AML-193 (cell line): ENCODE measurements at places on chromosomes 4 and X.

DNA sequence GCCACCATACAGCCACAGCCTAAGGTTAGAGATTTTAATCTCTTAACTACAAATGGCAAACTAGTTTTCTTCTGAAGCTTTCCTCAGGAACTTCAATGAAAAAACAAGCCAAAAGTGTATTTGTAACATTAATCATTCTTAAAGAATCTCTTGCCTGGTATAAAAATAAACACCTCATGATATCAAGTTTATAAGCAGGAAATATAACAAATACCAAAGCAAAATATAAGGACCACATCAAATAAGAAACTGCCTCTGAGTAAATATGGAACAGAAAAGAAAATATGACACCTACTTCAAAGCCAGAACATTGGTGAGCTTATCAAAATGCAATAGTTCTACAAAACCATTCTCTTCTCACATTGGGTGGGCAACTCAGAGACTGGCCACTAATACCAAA lies 89.9 kb downstream of the GPC4 start:
- no peak for DNase-seq

- no peak for DNase-seq
Observed at GRCh38 chr4:39205000-39205399, 22.7 kb downstream of the WDR19 start.

GRCh38 chrX:47129157-47129898 lies 15.2 kb downstream of the NDUFB11 start:
- DNase-seq = peak; percentile 83

- no peak for DNase-seq
Observed at GRCh38 chr4:98289375-98289774, 28.2 kb downstream of the RAP1GDS1 start.

- no peak for DNase-seq
Observed at GRCh38 chr4:48490012-48490679, at the start of gene ZAR1. TSS of gene ZAR1 (plus strand) at chr4:48490252. CDS start at chr4:48490292, 40 bp downstream.

DNA sequence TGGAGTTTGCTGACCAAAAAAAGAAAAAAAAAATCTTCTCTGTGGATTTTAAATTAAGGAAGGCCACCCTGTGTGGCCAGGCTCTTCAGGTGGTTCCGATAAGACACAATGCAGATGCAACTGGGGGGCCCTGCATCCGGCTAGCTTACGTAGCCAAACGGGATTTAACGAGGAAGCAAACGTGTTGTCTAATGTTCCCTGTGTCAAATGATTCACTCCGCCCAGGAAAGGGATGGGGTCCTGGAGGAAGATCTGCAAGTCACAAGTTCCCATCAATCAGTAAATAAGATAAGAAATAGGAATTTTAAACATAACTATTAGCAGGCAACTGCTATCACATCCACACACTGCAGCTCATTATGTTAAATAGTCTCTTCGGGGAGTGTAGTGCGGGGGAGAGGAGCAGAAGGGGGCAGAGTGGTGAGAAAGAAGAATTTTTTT lies 216.4 kb upstream of the GYPA start:
- no peak for DNase-seq

GRCh38 chrX:133374874-133375387 lies 40.4 kb downstream of the GPC4 start:
- no peak for DNase-seq

DNA sequence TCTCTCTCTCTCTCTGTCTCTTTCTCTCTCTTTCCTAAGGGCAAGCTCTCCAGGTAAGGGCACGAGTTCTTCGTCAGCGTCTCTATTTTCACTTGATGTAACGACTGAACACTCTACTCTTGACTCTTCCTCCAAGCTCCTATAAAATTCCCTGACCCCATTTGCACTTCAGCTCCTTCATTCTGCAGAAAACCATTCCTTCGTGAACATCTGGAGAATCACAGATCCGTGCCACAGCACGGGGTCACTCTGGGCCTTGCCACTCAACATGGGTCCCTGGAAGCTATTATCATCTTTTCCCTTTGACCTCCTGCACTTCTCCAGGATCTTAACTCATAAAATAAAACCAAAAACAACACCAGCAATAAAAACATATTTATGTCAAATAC lies 112.0 kb upstream of the LNX1 start:
- no peak for DNase-seq

DNA sequence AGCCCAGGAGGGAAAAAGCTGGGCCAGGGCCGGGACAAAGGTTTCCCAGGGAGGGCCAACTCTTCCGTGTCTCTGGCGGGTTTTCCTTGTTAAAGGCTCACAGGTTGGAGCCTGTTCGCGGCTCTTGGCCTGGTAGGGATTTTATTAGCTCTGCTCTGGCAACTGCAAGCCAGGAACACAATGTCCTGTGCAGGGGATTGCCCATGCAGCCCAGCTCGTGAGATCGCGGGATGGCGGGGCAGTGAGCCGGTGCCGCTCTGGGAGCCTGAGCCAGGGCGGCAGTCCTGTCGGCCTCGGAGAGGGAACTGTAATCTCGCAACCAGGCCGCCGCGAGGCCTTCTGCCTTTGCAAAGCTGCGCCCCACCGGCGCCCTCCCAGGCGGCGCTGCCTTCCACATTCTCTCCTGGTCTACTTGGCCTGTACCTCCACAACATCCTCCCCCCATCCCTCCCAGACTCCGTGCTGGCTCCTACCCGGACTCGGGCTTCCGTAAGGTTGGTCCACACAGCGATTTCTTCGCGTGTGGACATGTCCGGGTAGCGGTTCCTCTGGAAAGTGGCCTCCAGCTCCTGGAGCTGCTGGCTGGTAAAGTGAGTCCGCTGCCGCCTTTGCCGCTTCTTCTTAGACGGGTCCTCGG lies 2.1 kb downstream of the PITX2 start:
- no peak for DNase-seq

DNA sequence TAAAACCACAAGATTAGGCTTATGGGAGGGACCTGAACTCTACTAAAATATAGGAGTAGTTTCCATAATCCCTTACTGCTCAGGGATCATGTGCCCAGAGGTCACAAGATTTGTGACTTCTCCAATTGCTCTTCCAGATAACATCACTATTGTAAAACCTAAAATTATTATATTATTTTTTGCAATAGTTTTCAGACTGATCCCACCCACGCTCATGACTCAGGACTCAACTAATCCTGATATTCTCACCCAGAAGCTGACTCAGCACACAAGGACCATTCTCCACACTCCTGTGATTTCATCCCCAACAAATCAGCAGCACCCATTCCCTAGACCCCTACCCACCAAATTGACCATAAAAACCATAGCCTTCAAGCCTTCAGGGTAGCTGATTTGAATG lies 24.0 kb upstream of the RPL34 start:
- no peak for DNase-seq

DNA sequence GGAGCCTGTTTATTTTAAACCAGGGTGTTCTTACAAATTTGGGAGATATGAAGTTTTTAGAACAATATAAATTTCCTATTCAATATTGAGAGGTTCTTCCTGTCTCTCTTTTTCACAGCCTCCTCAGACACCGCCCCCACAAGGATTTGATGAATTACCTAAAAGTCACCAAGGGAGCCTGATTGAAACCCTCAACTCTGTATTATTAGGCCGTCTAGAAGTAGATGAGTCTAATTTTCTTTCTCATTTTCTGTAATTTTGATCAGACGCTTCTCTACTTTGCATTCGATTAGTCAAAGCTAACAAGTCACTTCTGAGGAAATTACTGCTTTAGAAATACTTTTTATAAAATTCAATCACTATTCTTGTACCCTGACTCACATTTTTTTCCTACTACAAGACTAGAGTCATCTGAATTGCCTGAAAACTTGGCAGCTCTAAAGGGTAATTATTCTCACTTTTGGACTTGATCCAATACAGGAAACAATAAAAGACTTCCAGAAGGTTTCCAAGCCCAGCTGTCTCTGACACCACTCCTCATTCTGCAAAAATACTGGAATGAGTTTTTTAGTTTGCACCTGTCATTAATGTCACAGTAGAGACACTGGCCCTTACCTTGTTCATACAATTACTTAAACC lies 111.2 kb downstream of the ELOVL6 start:
- DNase-seq = no peak

DNA sequence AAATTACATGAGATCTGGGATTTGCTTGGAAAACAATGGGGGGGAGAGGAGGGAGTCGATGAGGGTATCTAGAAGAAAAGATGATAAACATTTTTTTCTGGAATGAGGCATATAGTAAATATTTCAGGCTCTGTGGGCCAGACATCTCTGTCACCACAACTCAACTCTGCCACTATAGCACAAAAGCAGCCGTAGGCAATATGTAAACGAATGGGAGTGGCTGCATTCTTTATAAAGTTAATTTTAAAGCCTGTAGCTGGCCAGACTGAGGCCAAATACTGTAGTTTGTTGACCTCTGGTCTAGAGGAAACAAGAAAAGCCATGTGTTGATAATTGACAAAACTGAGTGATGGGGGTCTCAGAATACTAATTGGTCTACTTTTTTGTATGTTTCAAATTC lies 14.1 kb upstream of the TCEANC start:
- no peak for DNase-seq

GRCh38 chr4:186906722-186907121 lies 183.1 kb upstream of the FAT1 start:
- no peak for DNase-seq

DNA sequence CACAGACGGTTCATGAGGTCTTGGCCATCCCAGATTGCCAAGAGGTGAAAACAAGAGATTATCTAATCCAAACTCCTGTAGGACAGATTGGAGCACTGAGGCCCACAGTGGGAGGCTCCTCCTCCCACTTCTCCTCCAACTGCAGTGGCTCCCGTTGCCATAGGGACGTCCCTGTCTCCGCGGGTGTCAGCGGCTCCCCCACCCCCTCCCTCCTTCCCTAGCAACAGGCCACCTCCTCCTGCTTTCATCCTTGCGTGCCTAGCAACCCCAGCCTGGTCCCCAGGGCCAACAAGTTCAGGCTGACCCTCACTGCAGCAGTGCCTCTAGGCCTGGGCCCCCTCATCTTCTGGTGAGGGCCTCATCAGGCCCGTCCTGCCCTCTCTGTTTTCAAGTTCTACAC lies 6.8 kb upstream of the IQSEC2 start:
- DNase-seq = no peak

- peak; percentile 34 for DNase-seq
Observed at GRCh38 chr4:4334798-4335520, 44.9 kb downstream of the ZBTB49 start.

GRCh38 chr4:89797117-89797516 lies 39.8 kb downstream of the SNCA start:
- DNase-seq = no peak

DNA sequence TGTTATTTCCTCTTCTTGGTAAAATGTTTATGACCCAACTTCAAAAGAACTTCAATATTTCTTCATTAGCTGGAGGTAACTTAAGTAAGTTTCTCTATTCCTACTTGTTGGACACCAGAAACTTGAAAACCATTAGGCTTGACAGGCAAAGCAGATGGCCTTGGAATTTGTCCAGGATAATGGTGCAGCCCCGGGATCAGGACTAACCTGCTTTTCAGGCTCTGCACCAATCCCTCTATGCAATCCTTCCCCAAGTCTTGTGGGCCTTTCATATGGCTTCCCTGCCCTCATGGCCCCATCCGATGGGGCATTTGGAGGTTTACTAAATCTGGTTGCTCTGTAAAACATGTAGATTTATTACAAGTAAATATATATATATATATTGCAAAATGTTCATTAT lies 68.5 kb downstream of the SPINK2 start:
- no peak for DNase-seq

- DNase-seq = peak; percentile 30
Observed at GRCh38 chrX:46686003-46686645, 72.8 kb downstream of the SLC9A7 start.

DNA sequence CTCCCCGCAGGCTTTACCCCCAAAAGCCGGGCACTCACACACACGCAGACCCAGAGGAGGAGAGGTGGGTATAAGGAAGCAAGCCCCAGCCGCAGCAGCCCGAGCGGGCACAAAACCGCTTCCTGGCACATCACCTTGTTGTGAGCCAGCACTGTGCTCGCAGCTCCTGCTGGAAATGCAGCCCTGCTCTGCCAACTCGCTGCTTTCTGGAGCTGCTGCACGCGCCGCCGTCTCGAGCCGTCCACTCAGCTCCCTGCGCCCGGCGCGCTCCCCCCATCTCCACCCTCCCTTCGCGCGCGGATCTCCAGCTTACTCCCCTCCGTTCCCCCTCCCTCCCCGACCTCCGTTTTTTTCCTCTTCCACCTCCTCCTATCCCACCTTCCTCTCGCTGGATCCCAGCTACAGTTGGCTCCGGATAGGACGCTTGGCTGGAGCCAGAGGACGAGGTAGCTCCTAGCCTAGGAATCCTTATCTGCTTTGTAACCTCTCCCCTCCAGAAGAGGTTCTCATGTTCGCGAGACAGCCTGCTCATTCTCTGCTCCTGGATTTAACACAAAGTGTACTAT lies at the start of gene SPOCK3:
SPOCK3 (minus strand) TSS at position 179 of the 566 bp plus-strand sequence.
- DNase-seq = no peak

DNA sequence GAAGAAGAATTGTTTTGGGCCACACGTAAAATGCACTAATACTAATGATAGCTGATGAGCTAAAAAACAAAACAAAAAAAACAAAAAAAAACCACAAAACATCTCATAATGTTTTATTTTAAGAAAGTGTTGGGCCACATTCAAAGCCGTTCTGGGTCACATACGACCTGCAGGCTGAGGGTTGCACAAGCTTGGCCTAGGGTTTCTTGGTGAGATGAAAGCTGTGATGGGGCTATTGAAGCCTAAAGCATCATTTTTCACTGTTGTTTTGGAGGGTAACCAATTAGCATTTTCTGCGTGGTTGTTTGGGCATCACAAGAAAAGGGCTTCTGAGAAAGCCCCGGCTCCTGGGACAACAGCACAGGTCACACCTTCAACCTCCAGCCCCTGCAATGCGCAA lies 42.5 kb upstream of the ZNF157 start:
- DNase-seq = no peak

- no peak for DNase-seq
Observed at GRCh38 chr4:97691111-97691605, 452.1 kb downstream of the STPG2 start.

DNA sequence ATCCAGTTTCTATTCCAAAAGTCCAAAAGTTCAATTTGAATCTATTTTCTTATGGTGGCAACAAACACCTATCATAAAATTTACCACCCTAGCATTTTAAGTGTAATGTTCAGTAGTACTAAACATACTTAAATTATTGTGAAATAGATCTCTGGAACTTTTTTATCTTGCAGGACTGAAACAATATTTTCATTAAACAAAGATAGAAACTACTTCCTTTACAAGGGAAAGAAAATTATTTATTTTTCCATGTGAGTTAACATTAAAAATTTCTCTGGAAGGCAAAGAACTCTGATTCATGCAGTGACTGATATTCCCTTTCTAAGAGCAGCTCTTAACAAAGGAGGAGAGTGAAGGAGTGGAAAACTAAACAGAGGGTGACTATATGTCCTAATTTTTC lies 40.2 kb downstream of the ADH7 start:
- no peak for DNase-seq

DNA sequence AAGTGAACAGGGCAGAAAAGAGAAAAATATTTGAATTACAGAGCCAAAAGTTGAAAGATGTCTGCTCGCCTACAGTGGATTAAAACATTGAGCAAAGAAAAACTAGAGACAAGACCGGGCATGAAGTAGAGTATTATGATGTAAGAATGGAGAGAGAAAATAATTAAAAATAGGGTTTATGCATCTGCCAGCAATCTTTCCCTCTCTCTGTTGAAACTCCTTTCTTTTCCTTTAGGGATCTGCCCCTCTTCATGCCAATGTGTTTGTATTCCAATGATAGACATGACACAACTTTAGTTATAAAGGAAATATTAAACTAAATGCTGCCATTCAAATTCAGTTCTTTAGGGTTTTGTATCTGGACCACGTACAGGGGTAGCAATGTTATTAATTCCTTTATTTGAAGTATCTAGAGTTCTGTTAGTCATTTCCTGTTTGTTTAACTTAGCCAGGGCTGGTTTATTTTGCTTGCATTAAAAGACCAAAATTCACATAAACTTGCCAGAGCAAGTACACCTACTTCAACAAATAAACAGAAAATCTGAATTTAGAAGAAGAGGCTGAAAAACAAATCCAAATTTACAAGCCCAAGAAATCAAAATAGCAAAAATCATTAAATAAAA lies 202.6 kb downstream of the SPOCK3 start:
- DNase-seq = no peak
